ENCODE measurements at places on chromosomes 6 and 20. TPM values are rescaled to one million over a fixed set of nuclear protein-coding genes. Genes with fewer than 3 reads are reported as not detected.

DNA sequence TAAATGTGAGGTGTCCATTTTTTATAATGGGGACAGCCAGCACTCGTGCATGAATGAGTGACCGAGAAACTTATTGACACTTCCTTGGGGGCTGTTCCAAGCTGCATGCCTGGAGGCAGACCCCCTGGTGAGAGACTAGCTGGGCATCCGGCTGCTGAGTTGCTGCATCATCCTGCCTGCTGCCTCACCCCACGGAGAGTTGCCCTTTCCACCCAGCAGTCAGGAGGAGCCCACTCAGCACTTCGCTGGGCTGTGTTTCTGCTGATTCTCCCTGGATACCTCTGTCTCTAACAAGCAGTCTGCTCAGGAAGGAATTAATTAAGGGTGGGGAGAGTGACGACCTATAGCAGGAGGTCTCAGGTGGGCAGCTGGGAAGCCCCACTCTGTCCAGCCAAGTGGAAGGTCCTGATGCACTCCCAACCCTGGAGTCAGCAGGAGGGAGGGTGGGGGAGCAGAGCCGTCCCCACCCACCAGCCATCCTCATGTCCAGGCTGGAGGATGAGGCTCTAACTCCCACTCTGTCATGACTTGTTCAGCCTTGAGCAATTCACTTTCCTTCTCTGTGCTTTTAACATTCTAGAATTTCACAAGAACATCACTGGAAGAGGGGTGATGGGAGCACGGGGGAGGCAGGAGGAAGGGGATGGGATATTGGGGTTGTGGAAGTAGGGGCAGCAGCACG is 177.3 kb downstream of the LRFN2 start:
- no peak for DNase-seq

- DNase-seq = no peak
These were observed 25.0 kb downstream of the KCNQ5 start for GRCh38 chr6:72646604-72647485.

DNA sequence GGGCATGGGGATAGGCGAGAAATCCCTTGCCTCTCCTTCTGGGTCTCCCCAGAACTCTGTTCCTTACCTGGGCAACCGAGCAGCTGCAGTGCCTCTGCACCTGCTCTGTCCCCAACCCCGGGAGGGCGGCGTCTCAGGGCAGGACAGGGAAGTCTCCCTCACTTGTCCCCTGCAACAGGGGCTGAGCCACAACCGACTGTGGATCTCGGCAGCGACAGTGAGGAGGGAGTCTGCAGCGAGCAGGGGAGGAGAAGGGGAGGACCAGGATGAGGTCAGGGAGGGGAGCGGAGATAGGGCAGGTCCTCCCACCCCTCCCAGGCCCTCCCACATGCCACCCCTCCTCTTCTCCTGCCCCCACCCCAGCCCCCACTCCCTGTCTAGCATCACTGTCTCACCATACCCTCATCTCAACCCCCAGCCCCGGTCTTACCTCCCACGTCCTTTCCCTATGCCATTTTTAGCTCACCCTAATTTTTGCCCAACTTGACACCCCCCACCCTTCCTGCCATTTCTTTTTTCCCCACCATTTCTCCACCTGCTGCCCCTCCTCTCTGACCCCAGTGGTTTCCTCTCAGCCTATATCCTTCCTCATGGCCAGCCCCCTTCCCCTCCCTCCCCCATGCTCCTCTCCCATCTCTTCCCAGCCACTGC is at the start of gene TNXB:
Gene TNXB, minus strand, starts transcription at position 225 of the 651 bp plus-strand sequence. CDS start 11,140 bp downstream, outside the sequence.
- no peak for DNase-seq

The C6orf52 gene
- total RNA-seq = 2.9 TPM

The TFAP2D gene
- total RNA-seq = not detected

The STX11 gene
- total RNA-seq = 1.9 TPM

The LRRC1 gene
- 11.8 TPM for total RNA-seq

DNA sequence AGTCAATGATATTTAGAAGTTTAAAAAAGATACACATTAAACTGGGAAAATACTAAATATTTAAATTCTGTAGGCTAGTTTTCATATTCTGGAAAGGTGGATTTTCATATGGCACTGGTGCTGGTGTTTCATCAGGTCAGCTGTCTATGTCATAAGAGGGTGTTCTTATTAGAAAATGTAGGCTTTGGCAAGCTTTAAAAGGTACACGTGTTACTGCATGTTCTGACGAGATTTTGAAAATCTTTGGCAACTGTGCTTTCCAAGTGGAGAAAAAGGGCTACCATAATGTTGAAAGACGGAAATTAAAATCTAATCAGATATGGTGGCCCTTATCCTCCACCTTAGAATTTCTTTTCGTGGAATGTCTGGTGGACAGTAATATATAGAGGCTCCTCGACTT is 30.0 kb downstream of the SLC22A3 start:
- no peak for DNase-seq

GRCh38 chr6:63816401-63816981 is 180.9 kb downstream of the PHF3 start:
- no peak for DNase-seq

The TBX18 gene
- total RNA-seq = 12.2 TPM

GRCh38 chr20:36344517-36345132 is 38.5 kb downstream of the DLGAP4 start:
- peak; percentile 25 for DNase-seq

The SLC26A8 gene
- total RNA-seq = not detected

The WFDC10B gene
- total RNA-seq = not detected

DNA sequence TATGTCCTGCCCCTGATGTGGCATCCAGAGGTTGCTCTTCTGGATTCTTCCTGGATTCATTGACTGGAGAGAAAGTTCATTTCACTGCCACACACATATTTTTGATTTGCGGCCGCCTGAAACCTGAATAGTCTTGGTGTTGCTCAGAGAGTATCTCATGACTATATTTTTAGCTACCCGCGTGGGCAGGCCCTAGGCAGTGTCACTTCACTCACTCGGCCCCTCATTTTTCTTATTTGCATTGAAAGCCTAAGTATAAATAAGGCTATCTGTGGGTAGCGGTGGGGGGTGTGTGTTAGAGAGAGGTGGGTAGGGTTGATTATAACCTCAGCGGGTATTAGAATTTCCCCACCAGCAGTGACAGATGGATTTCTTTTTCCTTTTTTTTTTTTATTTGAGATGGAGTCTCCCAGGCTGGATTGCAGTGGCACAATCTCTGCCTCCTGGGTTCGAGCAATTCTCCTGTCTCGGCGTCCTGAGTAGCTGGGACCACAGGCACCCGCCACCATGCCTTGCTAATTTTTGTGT is 113.5 kb downstream of the JARID2 start:
- DNase-seq = peak; percentile 32

GRCh38 chr6:143845033-143845432 is 1.9 kb downstream of the LTV1 start:
- no peak for DNase-seq

The PRPH2 gene
- not detected for total RNA-seq

The ZMYND8 gene
- total RNA-seq = 45.8 TPM

DNA sequence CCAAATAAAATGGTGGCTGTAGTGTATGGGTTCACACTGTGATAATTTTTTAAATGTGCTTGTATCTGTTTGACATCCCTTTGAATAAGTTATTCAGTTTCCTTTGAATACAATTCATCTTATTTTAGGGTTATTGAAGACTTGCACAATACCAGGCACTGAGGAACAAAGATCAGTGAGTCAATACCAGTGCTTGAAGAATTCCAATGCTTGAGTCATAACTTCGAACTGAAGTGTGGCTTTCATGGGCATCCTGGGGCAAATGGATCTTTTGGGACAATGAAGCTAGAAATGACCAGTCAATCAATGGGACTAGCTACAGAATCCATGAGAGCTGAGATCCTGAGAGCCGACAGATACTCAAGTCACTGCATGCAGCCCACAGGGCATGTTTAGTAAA is 349.9 kb upstream of the FLRT3 start:
- no peak for DNase-seq

The TMEM170B gene
- total RNA-seq = 1.5 TPM

DNA sequence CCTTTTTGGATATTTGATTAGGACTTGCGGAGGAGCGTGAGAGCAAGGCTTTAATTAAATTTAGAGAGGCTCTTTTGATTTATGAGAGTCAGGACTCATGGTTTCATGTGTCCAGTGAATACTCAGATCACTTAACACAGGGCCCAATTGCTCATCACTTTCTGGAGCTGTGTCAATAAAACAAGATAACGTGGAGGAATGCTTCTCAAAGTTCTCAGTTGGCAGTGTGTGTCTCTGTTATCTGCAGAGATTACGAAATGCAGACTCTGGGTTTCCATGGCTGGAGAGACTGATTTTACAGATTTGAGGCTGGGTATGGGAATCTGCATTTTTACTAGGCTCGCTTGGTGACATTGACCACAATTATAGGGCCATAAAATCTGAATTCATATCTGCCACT is 335.8 kb upstream of the FLRT3 start:
- DNase-seq = no peak
